H54 (cell line): ENCODE measurements at places on chromosomes 7 and 10.

GRCh38 chr10:4770801-4771553 is 55.0 kb upstream of the AKR1E2 start:
- no peak for DNase-seq

DNA sequence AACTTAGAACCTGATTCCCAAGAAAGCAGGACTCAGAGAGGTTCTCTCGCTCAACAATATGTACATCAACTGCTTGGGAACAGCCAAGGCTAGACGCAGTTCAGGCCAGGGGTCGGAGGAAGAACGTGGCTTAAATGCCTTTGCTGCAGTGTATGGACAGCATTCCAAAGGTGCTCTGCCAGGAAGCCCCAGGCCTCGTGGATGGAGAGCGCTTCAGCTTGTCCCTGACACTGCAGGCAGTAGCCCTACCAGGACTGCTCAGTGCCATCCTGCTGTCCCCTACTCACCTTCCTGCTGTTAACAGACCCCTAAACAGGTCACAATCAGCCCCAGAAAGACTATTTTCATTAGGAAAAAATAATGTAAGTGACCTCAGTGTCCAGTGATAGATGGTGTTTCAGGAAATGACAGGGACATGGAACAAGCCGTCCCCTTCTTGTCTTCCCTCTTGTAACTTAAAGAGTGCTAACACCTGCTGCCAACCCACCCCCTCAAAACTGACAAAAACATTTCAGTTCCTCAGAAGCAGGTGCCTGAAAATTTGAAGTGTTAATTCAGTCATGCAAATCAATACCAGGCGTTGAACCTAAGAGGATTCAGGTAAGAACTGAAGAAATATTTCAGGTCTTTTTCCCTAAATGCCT is 16.5 kb downstream of the CREB3L2 start:
- no peak for DNase-seq

- DNase-seq = no peak
Observed at GRCh38 chr10:13993673-13994089, 337.0 kb downstream of the FRMD4A start.

DNA sequence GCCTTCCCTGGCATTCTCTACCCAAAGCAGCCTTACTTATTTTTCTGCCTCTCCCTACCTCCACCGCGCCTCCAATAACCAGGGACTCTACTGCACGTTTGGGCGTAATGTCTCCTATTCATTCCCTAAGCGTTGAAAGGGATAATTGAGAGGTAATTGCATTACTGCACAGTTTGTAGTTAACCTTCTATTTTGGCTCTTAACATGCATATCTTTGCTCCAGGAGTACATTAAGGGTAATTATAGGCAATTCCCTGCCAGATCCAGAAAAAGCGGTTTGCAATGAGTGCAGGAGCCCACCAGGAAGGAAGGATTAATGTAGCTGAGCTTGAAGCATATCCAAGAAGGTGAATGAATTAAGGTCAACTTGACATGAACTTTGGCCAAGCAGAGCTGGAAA is 558.4 kb downstream of the TYW1 start:
- no peak for DNase-seq

DNA sequence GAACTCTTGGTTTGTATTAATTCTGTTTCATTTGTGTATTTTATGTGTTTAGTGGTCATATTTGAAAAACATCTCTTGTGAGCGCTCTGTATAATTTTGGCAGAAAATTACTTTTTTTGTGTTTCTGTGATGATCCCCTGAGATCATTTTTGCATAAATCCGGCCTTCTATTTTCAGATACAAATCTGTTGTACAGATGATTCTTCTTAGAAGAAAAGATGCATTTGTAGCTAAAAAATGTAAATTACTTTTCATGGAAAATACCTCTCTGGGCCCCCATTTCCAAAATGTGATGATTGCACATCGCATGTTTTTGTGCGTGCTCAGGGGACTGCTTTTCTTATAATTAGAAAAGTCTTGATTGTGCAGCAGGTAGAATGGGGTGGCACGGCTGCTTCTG is 395.4 kb downstream of the LRMDA start:
- no peak for DNase-seq

GRCh38 chr7:19242246-19242645 is 97.0 kb upstream of the FERD3L start:
- DNase-seq = no peak

DNA sequence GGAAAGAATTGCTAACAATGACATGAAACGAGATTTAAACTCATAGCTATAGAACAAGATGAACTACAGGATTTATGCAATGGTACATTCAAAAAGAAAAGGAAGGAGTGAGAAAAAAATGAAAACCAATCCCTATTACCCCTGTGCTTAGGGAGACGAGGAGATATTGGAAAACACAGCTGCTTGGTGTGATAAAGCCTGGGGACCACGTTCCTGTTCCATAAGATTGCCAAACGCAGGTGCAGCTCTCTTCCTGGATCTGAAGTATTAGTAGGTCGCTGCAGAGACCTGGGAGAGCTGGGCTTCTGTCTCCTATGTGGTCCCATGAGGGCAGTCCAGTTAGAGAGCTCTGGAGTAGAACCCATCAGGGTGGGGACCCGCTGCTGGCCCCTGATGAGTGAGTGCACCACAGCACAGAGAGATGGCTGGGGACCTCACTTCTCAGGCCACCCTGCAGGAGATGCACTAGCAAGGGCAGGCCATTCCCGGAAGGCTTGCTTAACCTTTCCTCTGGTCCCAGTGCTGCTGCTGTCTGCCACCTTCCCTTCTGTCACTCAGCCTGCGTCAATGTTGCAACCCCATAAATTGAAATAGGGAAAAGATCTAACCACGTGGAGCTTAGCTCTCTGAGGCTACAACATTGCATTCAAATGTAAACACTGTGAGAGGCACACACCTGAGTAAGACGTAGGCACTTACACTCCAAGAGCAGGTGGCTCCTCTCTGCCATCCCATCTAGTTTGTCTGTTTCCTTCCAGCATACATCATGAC is 57.9 kb downstream of the MTPN start:
- DNase-seq = no peak

DNA sequence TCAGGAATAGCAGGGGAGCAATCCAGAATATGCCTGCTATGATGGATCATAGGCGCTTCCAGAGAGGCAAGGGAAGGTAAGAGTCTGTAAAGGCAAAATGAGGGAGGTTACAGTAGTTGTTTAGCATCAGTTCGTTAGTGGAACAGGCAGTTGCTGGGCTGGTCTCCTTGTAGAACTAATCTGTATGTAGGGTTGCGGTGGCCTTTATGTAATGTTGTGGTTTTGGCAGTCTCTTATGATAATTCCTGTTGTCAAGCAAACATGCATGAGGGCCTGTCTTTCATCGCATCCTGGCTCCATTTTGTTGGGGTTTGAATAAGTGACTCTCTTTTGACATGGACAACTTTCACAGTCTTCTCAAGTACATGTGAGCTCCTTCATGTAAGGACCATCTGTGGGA is 427.8 kb upstream of the LRGUK start:
- no peak for DNase-seq
